ENCODE measurements at places on chromosomes 4 and X.

- DNase-seq, result no peak
Measured at GRCh38 chrX:87900320-87900908, 382.8 kb downstream of the KLHL4 start.

DNA sequence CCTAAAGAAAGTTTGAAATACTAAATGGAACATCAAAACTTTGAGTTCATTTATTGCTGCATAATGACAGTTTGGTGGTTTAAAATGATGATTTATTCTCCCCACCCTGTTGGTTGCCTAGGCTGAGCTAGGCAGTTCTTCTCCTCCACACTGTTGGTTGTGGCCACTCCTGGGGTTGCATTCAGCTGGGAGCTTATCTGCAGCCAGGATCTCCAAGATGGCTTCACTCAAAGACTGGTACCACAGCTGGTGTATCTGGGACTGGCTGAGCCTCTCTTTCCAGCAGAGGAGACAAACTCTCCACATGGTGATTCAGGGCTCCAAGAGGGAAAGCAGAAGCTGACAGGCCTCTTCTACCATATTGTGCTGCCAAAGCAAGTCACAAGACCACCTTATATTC is 33.1 kb downstream of the MSL3 start:
- DNase-seq, result no peak

DNA sequence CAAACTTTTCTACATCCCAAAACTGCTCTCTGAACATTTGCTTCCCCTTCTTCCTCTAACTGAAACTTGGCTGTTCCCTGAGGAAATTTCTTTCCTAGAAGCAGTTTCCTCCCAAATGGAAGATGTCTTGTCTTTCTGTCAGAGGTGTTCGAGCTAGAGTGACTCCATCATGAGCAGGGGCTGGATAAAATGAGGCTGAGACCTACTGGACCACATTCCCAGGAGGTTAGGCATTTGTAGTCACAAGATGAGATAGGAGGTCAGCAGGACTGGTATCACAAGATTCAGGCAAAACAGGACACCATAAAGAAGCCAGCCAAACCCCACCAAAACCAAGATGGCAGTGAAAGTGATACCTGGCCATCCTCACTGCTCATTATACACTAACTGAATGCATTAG is 35.8 kb upstream of the PGRMC2 start:
- no peak for DNase-seq

DNA sequence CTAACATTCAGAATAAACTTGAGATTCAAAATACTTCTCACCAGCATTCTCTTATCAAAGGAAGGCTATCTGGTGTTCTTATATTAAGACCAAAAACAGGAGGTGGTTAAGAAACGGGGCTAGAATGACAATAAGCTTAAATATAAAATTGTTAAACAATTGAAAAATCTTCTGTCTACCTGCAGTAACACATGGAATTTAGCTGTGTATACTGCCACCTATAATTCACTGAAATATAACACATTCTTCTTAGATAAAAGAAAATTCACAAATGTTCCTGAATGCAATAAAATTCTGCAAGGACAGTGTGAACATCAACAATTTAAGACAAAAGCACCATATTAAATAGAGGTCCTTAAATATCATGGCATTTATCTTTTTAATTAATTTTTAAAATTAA is 11.5 kb upstream of the PCDH10 start:
- DNase-seq, result no peak

DNA sequence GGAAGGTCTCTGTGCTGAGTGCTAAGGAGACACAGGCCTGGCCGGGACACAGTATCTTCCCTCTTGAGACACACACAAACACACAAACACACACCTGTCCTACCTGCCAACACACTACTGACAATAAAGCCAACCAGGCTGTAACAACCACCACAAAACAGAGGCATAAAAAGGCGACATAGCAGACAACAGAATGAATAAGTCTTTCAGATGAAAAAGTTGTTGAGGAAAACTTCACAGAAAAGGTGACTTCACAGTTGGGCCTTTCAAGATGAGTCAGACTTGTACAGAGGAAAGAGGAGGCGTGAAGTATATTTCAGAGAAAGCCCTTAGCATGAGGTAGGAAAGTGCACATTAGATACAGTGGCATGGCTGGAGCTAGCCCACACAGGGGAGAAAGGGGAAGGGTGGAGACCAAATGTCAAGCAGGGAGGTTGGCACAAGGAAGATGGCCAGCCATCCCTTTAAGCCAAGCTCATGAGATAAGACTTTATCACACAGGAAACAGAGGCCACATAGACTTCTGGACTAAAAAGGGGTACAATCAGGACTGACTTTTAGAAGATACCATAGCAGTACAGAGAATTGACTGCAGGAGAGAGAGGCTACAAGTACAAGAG is 54.0 kb downstream of the SLC9A7 start:
- no peak for DNase-seq

GRCh38 chr4:113065629-113066028 is 16.2 kb downstream of the ANK2 start:
- no peak for DNase-seq

GRCh38 chrX:71910986-71911730 is 513 bp downstream of the NHSL2 start:
- peak; percentile 86 for DNase-seq

DNA sequence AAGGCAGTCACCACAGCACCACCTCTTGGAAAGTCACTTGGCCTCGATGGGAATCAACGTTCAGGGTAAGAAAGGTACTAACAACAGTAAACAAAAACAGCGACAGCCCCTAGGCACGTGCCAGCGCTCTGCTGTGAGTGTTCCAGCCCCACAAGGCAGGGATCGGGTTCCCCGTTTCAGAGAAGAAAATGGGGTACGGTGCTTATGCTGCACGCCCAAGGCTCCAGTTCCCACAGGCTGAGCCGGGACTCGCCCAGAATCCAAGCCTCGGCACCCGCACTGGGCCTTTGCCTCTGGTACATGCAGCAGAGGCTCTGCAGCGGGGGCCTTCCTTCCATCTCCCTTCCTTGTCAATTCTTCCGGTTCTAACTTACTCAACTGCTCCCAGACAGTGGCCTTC is 37.3 kb downstream of the WDR1 start:
- peak; percentile 30 for DNase-seq

GRCh38 chr4:80026100-80026499 is 46.9 kb downstream of the ANTXR2 start:
- DNase-seq, result no peak
